ENCODE measurements at places on chromosomes 5 and 9. TPM values are rescaled to one million over a fixed set of nuclear protein-coding genes. Genes with fewer than 3 reads are reported as not detected.

DNA sequence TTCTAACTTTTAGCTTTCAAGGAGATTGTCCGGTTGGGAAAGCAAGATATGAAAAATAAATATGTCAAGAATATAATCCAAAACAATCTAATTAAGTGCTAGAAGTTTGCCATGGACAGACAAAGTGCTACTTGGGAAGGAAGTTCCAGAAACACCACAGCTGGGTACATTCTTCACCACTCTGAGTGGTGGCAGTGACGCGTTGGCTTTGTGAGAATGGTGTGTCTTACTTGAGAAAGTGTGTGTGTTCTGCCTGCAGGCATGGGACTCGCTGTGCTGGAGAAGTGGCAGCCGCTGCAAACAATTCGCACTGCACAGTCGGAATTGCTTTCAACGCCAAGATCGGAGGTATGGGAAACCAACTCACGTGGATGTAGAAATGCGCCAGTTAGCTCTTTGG is 177.2 kb downstream of the PCSK5 start:
- no peaks in the 10 kb centered on the region for H3K4me1 ChIP-seq
- no peaks in the 10 kb centered on the region for H3K27me3 ChIP-seq
- DNase-seq, result no peak
- H3K27ac ChIP-seq, result no peak overlapping the region

DNA sequence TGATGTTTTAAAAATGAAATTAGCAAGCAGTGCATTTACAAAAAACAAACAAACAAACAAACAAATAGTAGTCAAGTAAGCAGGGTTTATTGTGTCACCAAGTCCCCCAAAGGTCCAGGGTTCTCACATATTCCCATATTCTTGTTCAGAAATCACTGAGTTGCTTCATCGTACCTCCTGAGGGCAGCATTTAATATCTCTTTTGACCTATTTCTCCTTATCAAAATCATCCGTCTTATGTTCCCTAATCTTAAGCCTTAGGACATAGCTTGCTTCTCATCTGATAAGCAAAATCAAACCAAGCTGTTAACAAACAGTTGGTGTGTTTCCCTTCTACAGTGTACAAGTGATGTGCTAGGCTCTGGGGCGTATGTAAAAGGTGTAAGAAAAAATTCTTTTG is 109.5 kb upstream of the MAN2A1 start:
- no peaks in the 10 kb centered on the region for H3K36me3 ChIP-seq
- no peaks in the 10 kb centered on the region for H3K4me1 ChIP-seq
- DNase-seq, result no peak
- no peak overlapping the region for H3K27ac ChIP-seq

- no peak for DNase-seq
- H3K4me3 ChIP-seq, result no peak overlapping the region
- H3K4me1 ChIP-seq, result peaks cover 15% of the 10 kb centered on the region
These were observed 20.0 kb upstream of the FAM120AOS start for GRCh38 chr9:93473411-93473810.

Gene DTWD2
- 7.8 TPM for total RNA-seq

DNA sequence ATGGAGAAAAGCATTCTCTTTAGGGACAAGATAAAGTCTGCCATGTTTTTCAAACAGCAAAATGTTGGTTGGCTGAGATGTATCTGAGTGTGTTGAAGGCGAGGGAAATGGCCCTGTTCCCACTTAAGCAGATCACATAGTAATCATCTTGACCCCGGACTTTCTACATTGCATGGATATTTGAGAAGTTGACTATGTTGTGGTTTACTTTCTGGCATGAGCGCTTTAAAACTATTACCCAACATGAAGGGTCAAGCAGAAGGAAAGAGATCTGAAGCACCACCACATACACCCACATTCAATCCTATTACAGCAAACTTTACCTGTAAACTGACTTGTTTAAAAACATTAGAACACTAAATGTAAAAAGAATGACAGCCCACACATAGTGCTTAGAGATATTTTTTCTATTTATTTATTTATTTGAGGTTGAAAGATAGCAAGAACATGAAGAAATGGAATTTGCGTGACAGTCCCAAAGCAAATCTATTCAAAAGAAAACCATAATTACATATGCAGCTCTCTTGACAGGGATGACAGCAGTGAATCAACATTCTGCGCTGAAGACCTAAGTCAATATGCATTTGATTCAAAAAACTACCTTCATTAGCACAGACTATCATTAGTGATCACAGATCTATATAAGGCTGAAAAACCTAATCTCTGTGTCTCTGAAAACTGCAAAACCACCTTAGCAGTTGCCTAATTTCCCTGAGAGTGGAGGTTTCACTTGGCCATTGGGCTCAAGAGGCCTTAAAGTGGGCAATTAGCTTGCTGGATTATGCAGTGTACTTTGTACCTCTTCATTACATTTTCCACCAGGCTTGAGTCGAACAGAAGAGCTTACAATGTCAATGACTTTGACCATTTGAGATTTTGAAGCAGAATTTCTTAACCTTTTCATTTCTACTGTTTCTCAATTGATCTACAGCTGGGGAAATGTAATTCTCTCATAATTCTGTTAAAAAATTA is 195.0 kb downstream of the PDE4D start:
- no peak overlapping the region for H3K4me3 ChIP-seq
- no peak overlapping the region for H3K27ac ChIP-seq
- DNase-seq, result peak; percentile 11
- peaks cover 10% of the 10 kb centered on the region for H3K4me1 ChIP-seq
- H3K36me3 ChIP-seq, result no peaks in the 10 kb centered on the region

Gene FBXO10
- total RNA-seq, result 10.2 TPM

GRCh38 chr9:35114113-35114839 is 1.4 kb downstream of the ATOSB start:
- H3K27ac ChIP-seq, result peak overlapping the region; percentile 94
- H3K27me3 ChIP-seq, result no peaks in the 10 kb centered on the region
- H3K4me3 ChIP-seq, result peak overlapping the region; percentile 37

DNA sequence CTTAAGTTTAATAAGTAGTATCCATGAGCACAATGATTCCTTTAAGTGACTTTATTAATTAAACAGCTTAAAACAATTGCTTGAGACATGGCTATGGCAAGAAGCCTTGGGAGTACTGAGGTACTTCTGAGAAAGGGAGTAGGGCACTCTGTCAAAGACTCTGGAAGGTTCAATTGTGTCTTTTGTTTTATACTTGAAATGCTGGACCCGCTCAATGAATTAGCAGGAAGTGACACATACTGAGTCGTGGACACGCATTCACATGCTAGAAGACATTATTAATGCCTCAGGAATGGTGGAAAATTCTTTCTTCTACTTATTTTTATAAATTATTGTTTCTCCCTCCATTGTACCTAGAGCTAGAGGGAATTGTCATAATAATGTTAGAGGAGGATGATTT is 347.3 kb upstream of the ZNF608 start:
- no peaks in the 10 kb centered on the region for H3K4me1 ChIP-seq
- no peak overlapping the region for H3K27ac ChIP-seq
- H3K36me3 ChIP-seq, result no peaks in the 10 kb centered on the region
- H3K27me3 ChIP-seq, result no peaks in the 10 kb centered on the region
- DNase-seq, result no peak
- no peak overlapping the region for H3K4me3 ChIP-seq

Gene PCDHGB4
- total RNA-seq, result 20.9 TPM

- H3K4me1 ChIP-seq, result no peaks in the 10 kb centered on the region
- no peak for DNase-seq
- H3K27me3 ChIP-seq, result no peaks in the 10 kb centered on the region
- H3K27ac ChIP-seq, result no peak overlapping the region
- H3K36me3 ChIP-seq, result no peaks in the 10 kb centered on the region
These were observed 121.6 kb downstream of the MEF2C start for GRCh38 chr5:88761269-88761850.

DNA sequence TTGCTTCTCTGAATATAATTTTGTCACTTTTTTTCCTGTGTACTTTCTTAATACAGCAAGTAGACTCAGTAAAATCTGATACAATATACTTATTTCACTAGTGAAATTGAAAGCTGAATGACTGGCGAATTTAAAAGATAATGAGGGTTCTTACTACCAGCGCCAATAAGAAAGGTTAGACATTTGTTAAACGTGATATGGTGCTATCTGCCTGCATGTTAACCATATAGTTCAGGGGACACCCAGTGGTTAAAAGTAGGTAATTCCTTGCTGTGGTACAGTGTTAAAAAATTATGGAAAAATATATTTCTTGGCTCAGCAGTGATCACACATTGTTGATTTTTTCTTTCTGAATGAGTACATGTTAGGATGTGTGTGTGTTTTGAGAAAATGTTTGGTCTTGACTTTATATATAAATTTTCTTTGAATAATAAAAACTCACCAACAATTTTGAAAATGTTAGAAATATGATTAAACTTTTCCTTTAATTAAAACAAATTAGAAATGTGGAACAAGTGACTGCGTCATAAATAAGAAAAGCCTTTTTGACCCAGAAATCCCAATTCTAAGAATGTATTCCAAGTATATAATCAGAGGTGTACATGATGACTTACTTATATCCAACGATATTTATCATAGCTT is 25.8 kb downstream of the CAST start:
- H3K27ac ChIP-seq, result no peak overlapping the region
- H3K4me1 ChIP-seq, result no peaks in the 10 kb centered on the region
- no peaks in the 10 kb centered on the region for H3K36me3 ChIP-seq
- DNase-seq, result peak; percentile 52
- H3K4me3 ChIP-seq, result no peak overlapping the region
- no peaks in the 10 kb centered on the region for H3K27me3 ChIP-seq

- H3K27me3 ChIP-seq, result no peaks in the 10 kb centered on the region
- peak overlapping the region; percentile 61 for H3K27ac ChIP-seq
- H3K4me3 ChIP-seq, result no peak overlapping the region
- H3K36me3 ChIP-seq, result no peaks in the 10 kb centered on the region
These were observed 614.7 kb downstream of the EBF1 start for GRCh38 chr5:158485047-158485446.

GRCh38 chr5:56172241-56172640 is 60.9 kb downstream of the ANKRD55 start:
- H3K4me3 ChIP-seq, result no peak overlapping the region
- no peak for DNase-seq
- H3K27me3 ChIP-seq, result no peaks in the 10 kb centered on the region
- peaks cover 9% of the 10 kb centered on the region for H3K4me1 ChIP-seq
- H3K27ac ChIP-seq, result peak overlapping the region; percentile 5
- H3K36me3 ChIP-seq, result no peaks in the 10 kb centered on the region

DNA sequence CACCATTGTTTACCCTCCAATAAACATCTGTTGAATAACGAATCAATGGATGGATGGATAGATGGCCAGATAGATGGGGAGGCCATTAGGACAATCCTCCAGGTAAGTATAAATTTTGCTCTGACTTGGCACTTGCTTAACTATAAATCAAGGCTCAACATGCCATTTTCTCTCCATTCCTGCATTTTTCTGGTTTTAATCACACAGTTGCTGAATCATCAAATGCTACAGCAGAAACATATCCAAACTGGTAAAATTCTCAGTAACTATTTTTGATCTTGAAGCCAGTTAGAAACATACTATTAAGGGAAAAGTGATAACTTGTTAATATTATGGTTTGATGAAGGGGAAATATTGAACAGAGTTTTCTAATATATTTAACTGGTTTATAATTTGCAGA is 71.5 kb upstream of the MTAP start:
- H3K4me1 ChIP-seq, result no peaks in the 10 kb centered on the region
- DNase-seq, result no peak
- no peak overlapping the region for H3K4me3 ChIP-seq
- no peaks in the 10 kb centered on the region for H3K27me3 ChIP-seq
- H3K36me3 ChIP-seq, result no peaks in the 10 kb centered on the region
- H3K27ac ChIP-seq, result no peak overlapping the region

DNA sequence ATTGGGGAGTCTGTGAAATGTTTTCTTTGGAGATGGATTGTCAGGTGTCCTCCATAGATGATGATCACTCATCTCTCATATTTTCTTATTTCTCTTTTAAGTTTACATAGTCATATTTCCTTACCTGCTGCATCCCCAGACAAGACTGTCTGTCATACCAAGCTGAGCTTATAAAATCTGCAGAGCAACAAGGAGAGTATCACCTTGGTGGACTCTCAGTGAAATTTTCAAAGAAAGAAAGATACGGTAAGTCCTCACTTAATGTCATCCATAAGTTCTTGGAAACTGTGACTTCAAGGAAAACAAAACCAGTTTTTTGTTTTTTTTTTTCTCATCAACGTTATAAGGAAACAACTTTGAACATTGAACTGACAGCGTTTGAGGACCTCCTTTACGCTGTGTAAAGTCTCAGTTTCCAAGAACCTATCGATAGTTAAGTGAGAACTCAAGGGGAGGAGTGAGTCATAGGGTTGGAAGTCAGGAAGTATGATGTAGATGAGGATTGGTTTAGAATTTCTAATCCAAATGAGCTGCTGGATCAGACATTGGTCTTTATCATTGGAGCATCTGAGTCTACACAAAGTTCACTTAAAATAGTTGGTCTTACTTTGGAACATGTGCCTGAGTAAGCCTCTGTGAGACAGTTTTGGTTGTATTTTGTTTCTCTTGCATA is 45.5 kb downstream of the SPIN1 start:
- H3K27me3 ChIP-seq, result no peaks in the 10 kb centered on the region
- no peaks in the 10 kb centered on the region for H3K36me3 ChIP-seq
- H3K4me1 ChIP-seq, result peaks cover 8% of the 10 kb centered on the region

DNA sequence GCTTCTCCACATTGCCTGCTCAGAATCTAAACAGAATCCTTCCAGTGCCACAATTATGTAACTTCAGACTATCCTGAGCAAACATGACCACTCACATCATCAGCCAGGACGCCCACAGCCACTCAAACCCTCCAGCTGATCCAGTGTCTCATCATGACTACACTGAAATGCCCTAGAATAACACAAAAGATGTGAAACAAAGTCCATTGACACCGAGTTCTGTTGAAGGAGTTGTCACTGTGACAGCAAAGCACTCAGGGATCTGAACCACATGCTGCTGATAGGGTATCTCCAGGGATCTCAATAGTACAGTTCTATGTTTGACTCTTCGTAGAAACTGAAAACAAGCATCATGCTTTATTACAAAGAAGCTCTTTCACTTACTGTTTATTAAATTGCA is 150.2 kb downstream of the GABBR2 start:
- H3K4me1 ChIP-seq, result no peaks in the 10 kb centered on the region
- H3K36me3 ChIP-seq, result no peaks in the 10 kb centered on the region
- H3K27me3 ChIP-seq, result no peaks in the 10 kb centered on the region
- no peak overlapping the region for H3K27ac ChIP-seq

Gene SH3PXD2B
- total RNA-seq, result 28.5 TPM

GRCh38 chr5:149216496-149216895 is 55.2 kb upstream of the AFAP1L1 start:
- H3K4me3 ChIP-seq, result no peak overlapping the region
- H3K27me3 ChIP-seq, result no peaks in the 10 kb centered on the region
- H3K36me3 ChIP-seq, result no peaks in the 10 kb centered on the region
- H3K4me1 ChIP-seq, result no peaks in the 10 kb centered on the region
- no peak overlapping the region for H3K27ac ChIP-seq

DNA sequence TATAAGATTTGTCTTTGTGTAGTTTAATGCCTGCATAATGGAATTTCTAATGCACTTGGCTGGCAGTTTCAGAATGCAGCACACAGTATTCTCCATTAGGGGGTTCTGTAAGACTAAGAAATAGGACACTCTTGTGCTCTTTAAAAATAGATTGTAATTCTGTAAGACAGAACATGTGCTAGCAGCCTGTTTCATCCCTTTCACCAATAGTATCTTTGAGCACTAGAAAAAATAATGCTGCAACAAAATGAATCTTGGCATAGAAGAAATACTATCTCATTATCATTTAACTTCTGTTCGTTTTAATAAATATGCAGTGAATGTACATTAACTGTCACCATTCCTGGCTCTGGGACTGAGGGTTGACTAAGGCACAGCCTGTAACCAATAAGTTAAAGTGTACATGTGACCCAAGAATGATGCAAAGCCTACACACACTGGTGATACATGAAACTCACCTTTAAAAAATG is 23.8 kb upstream of the ZNF622 start:
- peak; percentile 70 for DNase-seq
- H3K27me3 ChIP-seq, result no peaks in the 10 kb centered on the region
- H3K27ac ChIP-seq, result no peak overlapping the region
- H3K4me1 ChIP-seq, result peaks cover 7% of the 10 kb centered on the region
- H3K4me3 ChIP-seq, result no peak overlapping the region
- H3K36me3 ChIP-seq, result no peaks in the 10 kb centered on the region

Gene LRRC19
- 44.6 TPM for total RNA-seq
